Cardiac septum (tissue), 1 donor: ENCODE measurements at places on chromosomes 6 and 20. TPM values are rescaled to one million over a fixed set of nuclear protein-coding genes. Genes with fewer than 3 reads are reported as not detected.

The FUT9 gene
- 0.03 TPM for total RNA-seq

The REM1 gene
- total RNA-seq: 2.1 TPM

DNA sequence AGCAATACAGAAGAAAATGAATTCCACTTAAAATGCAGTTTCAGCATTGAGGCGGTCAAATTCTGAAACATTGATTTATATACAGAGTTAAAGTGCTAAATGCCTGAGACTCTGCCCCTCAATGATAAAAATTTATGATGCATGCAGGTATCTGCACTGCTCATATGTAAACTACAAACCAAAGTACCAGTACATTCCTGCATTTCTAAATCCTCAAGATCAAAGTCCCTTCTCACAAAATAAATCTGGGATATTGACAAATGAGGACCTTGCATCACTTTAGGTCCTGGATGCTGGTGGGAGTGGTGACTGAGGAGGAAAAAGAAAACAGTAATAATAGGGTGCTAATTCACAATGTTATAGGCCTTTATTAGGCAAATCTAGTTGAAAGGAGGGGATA is 101.9 kb downstream of the FIG4 start:
- DNase-seq: no peak

- no peak for DNase-seq
Observed at GRCh38 chr20:10504994-10505730, 70.1 kb downstream of the SLX4IP start.

- no peak for DNase-seq
Observed at GRCh38 chr6:67141005-67141404, 1434.0 kb upstream of the EYS start.

- peak; percentile 97 for DNase-seq
Observed at GRCh38 chr6:30721198-30722024, 1.3 kb downstream of the TUBB start.

GRCh38 chr20:37986044-37986858 is 47.0 kb downstream of the TTI1 start:
- no peak for DNase-seq

DNA sequence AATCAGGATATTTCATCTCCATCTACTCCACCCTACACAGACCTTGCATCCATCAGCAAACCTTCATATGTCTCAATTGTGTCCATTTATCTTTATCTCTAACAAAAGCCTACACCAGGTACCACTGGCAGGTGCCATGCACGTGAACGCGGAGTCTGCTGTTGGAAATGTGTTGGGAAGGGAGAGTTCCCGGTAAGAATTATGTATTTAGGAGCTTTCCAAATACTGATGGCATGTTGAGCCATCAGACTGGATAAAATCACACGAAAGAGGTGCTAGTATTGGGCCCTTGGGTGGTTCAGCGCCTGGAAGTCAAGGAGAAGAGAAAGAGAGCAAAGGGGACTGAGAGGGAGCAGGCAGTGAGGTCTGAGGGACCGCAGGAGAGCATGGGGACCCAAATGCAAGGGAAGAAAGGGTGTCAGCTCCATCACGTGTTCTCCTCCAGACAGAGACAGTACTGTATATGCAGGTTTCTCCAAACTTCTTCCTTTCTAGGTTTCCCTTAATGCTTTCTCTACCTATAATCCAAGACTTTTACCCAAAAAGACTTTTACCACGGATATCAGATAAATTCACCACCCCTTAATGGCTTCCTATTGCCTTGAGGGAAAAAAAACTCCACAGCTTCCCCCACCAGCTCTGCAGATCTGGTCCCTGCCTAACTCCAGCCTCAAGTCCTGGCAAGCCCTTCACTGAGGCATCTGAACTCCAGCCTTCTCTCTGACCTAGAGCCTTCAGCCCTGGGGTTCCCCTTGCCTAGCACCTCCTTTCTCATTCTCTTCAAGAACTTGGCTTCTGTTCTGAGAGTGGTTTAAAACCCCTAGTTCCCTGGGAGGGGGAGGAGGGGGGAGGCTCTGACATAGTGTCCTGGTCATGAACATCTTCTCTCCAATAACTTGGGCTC is 4.8 kb upstream of the ZNF217 start:
- DNase-seq: no peak

DNA sequence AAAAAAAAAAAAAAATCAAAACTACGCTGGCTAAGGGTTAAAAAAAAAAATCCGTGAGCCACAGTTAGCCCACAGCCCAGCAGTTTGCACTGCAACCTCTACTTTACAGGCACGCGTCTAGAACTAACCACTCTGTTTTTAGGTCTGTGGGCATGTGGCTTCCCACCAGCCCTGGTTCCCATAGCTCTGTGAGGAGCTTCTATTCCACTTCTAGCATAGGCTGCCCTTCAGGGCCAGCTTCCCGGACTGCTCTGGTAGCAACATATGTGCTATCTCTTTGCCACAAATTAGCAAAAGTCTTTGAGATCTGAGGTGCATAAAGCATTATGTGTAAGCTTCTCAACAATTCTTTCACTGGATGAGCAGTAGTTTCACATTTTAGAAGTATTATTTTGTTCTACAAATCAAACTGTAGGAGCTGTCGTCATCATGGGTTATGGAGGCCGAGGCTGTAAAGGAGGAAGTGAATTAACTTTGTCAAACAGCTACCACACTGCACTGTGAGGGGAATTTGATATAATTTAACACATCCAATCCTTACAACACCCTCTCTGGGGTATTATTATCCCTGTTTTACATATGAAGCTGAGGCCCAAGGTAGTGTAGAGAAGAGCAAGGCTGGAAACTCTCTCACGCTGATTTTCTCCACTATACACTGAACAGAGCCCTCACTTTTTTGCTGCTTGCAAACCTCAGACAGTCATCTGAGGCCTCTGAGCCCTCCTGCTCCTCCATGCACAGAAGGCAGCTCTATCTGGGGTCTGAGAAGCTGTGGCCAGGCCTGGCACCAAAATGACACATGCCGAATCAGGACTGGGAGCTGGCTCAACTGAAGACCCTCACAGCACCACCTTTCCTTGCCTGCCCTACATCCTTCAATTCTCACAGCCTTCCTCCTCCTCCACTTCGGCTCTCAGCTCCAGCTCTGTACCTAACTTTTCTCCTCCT is 35.4 kb downstream of the MAN1A1 start:
- DNase-seq: no peak

The CAP2 gene
- total RNA-seq: 120 TPM
